Tracheal epithelial cell (primary cell): ENCODE measurements at places on chromosomes 11 and 22. TPM values are rescaled to one million over a fixed set of nuclear protein-coding genes. Genes with fewer than 3 reads are reported as not detected.

The C22orf42 gene
- total RNA-seq, result not detected in 2 replicates

The IRAG1 gene
- 0.24 TPM in 1 of 2 replicates, not detected in the other for total RNA-seq

The PDE2A gene
- total RNA-seq, result 3.8 and 5.3 TPM in 2 replicates

The MPZL2 gene
- 72.3 and 106 TPM in 2 replicates for total RNA-seq

The PANX2 gene
- total RNA-seq, result under 0.01 and 0.48 TPM in 2 replicates

The TSPAN18 gene
- 0.72 TPM in 1 of 2 replicates, not detected in the other for total RNA-seq

The MMP12 gene
- not detected in 2 replicates for total RNA-seq

The OR52A1 gene
- under 0.01 TPM in 1 of 2 replicates, not detected in the other for total RNA-seq

The PTPRCAP gene
- total RNA-seq, result 0.24 TPM in 1 of 2 replicates, not detected in the other

The OR10W1 gene
- not detected in 2 replicates for total RNA-seq

The AIFM3 gene
- total RNA-seq, result 1.9 and 3.0 TPM in 2 replicates

The GDPD5 gene
- 0.21 and 0.72 TPM in 2 replicates for total RNA-seq
